ENCODE measurements at places on chromosomes 5 and 9.

DNA sequence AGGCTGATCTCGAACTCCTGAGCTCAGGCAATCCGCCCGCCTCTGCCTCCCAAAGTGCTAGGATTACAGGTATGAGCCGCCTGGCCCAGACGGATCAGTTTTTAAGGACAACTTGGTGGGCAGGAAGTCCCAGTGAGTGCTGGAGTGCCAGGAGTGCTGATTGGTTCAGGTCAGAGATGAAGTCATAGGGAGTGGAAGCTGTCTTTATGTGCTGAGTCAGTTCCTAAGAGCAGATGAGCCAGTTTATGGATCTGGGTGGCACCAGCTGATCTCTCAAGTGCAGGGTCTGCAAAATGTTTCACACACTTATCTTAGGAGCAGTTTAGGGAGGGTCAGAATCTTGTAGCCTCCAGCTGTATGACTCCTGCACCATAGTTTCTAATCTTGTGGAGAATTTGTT lies 292.1 kb upstream of the ELAVL2 start:
- H3K27ac ChIP-seq, result no peak overlapping the region
- no peaks in the 10 kb centered on the region for H3K27me3 ChIP-seq
- no peak for DNase-seq
- H3K36me3 ChIP-seq, result no peaks in the 10 kb centered on the region
- no peaks in the 10 kb centered on the region for H3K4me1 ChIP-seq

- H3K27me3 ChIP-seq, result no peaks in the 10 kb centered on the region
- H3K4me1 ChIP-seq, result no peaks in the 10 kb centered on the region
- no peaks in the 10 kb centered on the region for H3K36me3 ChIP-seq
- no peak overlapping the region for H3K27ac ChIP-seq
- no peak overlapping the region for H3K4me3 ChIP-seq
Observed at GRCh38 chr9:129550199-129550839, 70.6 kb downstream of the C9orf50 start.

- no peak overlapping the region for H3K27ac ChIP-seq
- no peaks in the 10 kb centered on the region for H3K36me3 ChIP-seq
- no peaks in the 10 kb centered on the region for H3K4me1 ChIP-seq
- H3K4me3 ChIP-seq, result no peak overlapping the region
Observed at GRCh38 chr9:33178972-33179697, 12.0 kb upstream of the B4GALT1 start.

GRCh38 chr9:94222870-94223269 lies 36.2 kb upstream of the ZNF169 start:
- no peak overlapping the region for H3K4me3 ChIP-seq
- no peaks in the 10 kb centered on the region for H3K36me3 ChIP-seq
- no peak for DNase-seq
- H3K4me1 ChIP-seq, result no peaks in the 10 kb centered on the region
- H3K27me3 ChIP-seq, result no peaks in the 10 kb centered on the region

DNA sequence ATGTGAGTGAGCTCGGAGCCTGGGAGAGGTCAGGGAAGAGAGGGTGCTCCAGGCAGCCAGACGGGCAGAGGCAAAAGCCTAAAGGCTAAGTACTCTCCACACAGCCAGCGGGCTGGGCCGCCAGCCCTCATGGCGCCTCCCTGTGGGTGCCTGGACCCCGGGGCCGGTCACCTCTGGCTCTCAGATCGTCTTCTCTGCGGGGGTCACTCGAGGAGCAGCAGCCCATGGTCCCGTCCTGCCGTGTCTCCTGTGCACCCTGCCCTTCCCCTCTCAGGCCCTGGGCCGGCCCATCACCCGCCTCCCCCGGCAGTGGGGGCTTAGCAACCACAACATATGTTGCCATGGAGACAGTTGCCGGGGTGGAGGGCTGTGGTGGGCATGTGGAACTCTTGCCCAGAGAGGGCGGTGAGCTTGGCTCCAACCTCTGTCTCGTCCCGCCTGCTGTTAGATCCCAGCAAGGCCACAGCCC lies 4.2 kb downstream of the AK1 start:
- no peak overlapping the region for H3K27ac ChIP-seq
- DNase-seq, result no peak
- H3K4me3 ChIP-seq, result no peak overlapping the region
- H3K4me1 ChIP-seq, result no peaks in the 10 kb centered on the region
- peaks cover 4% of the 10 kb centered on the region for H3K27me3 ChIP-seq

DNA sequence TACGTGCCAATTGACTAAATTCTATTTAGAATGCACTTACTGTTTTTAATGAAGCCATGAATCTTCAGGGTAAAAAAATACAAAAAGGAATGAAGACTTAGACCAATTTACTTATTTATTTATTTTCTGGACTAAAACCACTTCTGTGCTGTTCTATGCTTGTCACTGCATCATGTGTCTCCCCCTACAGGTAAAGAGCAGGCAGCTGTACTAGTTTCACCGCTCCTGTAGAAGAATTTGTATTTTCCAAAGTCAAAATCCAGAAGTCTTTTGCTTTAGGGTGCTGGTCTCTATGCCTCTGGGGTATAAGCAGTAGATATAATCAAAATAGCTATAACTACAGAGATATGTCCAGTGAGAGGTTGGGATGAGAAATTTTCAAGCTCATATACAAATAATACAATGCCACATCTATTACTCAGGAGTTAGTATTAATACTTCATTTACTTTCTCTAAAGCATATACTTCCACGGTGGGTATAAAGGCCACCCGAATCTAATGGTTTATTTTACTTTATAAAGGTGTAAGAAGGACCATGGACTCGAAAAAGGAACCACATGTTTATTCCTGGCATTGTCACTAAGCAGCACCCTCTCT lies 591.5 kb downstream of the RAB3C start:
- no peak overlapping the region for H3K27ac ChIP-seq
- H3K27me3 ChIP-seq, result no peaks in the 10 kb centered on the region
- H3K4me3 ChIP-seq, result no peak overlapping the region
- H3K4me1 ChIP-seq, result no peaks in the 10 kb centered on the region
- DNase-seq, result no peak

GRCh38 chr9:86997951-86998350 lies 50.6 kb upstream of the GAS1 start:
- H3K27ac ChIP-seq, result no peak overlapping the region
- no peaks in the 10 kb centered on the region for H3K36me3 ChIP-seq
- no peaks in the 10 kb centered on the region for H3K27me3 ChIP-seq
- DNase-seq, result no peak
- H3K4me3 ChIP-seq, result no peak overlapping the region
